Caki2 (cell line): ENCODE measurements at places on chromosomes 12 and 14. TPM values are rescaled to one million over a fixed set of nuclear protein-coding genes. Genes with fewer than 3 reads are reported as not detected.

CFAP251 gene
- 10.8 and 12.3 TPM in 2 replicates for total RNA-seq

PRKD1 gene
- 5.1 and 10.3 TPM in 2 replicates for total RNA-seq

RTN1 gene
- total RNA-seq, result not detected in 2 replicates

IFNG-AS1 gene
- total RNA-seq, result not detected in 2 replicates

STXBP6 gene
- total RNA-seq, result 12.0 and 14.9 TPM in 2 replicates

GALNT8 gene
- not detected in 2 replicates for total RNA-seq

STAB2 gene
- total RNA-seq, result not detected in 2 replicates

PA2G4 gene
- total RNA-seq, result 415 and 417 TPM in 2 replicates

GNB3 gene
- 0.14 and 0.46 TPM in 2 replicates for total RNA-seq

CLEC2A gene
- not detected in 2 replicates for total RNA-seq

PLA2G1B gene
- total RNA-seq, result not detected in 2 replicates

- DNase-seq, result no peak
These were observed 4.0 kb upstream of the NUAK1 start for GRCh38 chr12:106142591-106143261.

DNA sequence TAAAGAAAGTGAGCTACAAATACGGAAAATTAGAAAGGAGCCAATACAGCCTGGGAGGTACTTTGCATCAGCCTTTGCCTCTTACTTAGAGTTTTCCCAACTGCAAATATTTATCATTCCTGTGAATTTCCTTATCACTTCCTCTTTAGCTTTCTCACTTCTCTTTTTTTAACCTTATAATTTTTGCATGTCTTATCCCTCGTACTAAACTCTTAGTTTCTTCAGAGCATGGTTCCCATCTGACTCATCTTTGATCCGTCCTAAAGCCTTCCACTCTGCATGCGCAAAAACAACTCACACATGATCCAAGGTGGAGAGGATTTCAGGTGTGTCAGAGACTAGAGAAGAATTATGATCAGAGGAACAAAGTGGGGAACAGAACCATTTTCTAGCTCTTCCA, 9.6 kb upstream of the SNAPC1 start:
- no peak for DNase-seq

DNA sequence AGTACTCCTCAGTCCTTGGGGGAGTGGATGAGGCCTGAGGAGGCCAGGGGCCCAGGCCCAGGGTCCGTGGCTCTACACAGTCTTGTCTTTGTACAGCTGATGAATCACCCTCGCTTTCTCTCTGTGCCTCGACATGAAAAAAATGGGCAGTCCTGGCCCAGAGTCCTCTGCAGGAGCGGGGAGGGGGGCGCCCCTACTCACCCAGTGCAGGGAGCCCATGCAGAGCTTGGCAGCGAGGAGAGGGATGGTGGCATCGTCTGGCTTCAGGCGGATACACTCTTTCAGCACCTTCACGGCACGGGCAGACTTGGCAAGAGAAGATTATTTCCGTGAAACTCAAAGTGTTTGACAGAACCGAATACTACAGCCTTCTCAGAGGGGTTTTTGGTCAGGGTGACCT, 159.3 kb downstream of the TTC7B start:
- DNase-seq, result no peak

- DNase-seq, result no peak
These were observed 44.0 kb downstream of the RAD52 start for GRCh38 chr12:905261-906031.

- DNase-seq, result no peak
These were observed 453.9 kb downstream of the MED13L start for GRCh38 chr12:115823635-115824034.

DNA sequence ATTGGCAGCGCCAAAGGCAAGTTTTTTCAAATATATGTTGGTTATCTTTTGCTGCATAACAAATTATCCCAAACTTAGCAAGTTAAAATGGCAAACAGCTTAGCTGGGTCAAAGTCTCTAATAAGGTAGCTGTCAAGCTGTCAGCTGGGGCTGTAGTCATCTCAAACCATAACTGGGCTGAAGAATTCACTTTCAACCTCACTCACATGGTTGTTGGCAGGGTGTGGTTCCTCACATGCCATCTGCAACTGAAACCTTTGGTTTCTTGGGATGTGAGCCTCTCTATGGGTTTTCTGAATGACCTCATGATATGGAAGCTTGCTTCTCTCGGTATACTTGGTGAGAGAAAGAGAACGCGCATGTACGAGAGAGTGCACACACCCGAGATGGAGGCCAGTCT, 125.4 kb downstream of the LRIG3 start:
- DNase-seq, result no peak

- DNase-seq, result peak; percentile 9
These were observed 37.8 kb upstream of the OR4E1 start for GRCh38 chr14:21711360-21711961.

DNA sequence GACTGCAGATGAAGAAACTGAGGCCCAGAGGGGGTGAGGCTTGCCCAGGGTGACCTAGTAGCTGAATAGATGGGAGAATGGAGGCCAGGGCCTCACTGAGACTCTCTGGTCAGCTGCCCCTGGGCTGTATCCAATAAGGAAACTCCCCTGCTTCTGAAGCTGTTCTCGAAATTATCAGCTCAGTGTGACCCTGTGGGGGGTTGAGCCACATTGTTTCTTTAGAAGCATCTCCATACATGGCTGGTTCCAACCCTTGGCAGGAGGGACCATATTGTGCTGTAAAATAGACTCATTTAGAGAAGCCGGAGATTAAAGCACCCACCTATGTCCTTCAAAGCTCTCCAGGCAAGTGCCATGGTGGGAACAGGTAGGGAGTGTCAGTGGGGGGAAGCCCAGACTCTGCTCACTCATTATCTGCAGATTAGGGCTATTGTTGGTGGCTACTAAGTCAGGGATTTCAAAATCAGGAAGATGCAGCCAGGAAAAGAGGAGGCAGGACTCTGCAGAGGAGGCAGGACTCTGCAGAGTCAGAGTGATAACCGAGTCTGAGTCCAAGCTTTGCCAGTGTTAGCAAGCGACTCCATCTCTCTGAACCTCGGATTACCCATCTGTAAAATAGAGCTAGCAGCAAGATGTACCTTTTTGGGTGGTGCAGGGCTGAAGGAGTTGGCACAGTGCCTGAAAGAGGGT, 3.5 kb downstream of the SERPINA5 start:
- DNase-seq, result no peak

DNA sequence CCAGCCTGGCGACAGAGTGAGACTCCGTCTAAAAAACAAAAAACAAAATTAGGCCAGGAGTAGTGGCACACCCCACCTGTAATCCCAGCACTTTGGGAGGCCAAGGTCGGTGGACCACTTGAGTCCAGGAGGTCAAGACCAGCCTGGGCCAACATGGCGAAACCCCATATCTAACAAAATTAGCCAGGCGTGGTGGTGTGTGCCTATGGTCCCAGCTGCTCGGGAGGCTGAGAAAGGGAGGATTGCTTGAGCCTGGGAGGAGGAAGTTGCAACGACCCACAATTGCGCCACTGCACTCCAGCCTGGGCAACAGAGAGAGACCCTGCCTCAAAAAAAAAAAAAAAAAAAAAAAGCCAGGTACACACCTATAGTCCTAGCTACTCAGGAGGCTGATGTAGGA, 37.0 kb downstream of the KDM2B start:
- DNase-seq, result no peak

GRCh38 chr12:123908884-123909725, 63.5 kb downstream of the CCDC92 start:
- no peak for DNase-seq

DNA sequence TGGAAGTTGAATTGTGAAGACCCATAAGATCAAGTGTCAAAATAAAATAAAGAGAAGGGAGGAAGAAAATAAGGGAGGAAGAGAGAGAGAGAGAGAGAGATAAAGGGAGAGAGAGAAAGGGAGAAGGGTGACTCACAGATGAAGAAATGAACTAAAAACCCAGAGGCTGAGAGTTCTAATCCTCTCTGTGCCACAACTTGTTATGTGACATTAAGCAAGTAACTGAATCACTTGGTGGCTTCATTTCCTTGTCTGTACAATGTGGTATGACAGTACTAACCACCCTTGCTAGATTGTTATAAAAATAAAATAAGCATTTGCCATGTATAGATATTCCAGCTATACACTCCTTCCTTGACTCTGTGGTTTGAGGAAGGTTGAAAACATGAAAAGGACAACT, 189.0 kb upstream of the FRMD6 start:
- DNase-seq, result no peak

DNA sequence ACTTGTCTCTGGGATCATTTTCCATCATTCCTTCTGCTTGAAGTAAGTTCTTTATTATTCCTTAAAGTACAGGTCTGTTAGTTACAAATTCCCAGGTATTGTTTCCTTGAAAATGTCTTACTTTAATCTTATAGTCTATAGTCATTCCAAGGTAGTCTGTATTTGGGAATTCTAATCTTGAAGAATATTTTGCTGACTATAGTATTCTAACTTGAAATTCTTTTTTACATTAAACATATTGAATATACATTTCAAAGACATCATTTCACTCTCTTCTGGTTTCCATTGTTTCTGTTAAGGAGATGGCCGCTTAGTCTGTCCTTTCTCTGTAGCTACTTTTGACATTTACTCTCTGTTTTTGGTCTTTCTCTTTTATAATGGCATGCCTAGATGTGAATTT, 399.8 kb downstream of the TMEM117 start:
- DNase-seq, result no peak

GRCh38 chr12:50201987-50202521, 34.9 kb upstream of the CERS5 start:
- peak; percentile 75 for DNase-seq

- no peak for DNase-seq
These were observed 408.5 kb upstream of the RGS6 start for GRCh38 chr14:71523630-71524319.
